ENCODE measurements at places on chromosomes 7 and 10. TPM values are rescaled to one million over a fixed set of nuclear protein-coding genes. Genes with fewer than 3 reads are reported as not detected.
A peak's percentile ranks its signal among the peaks of the same experiment; 100 is the strongest.

The CTAGE8 gene
- 1.5 TPM for total RNA-seq

GRCh38 chr10:104321725-104322415 lies 16.4 kb downstream of the ITPRIP start:
- no peak for DNase-seq

DNA sequence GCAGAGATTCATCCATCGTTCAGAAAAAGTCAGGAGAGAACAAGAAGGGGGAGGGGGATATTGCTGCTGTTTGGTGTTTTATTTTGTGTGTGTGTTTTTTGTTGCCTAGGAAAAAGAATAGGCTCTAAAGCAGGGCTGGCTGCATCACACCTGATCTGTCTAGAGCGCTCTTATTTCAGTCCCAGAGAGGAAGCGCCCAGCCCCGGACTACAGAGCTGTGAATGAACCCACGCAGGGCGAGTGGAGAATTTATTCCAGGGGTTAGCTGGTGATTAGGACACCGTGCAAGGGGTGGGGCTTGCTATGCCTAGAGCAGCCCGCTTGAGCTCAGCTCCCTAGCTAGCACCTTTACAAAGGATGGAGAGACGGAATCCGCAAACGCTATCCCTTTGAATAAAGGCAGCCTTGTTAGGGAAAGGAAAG lies 621 bp upstream of the FAM13C start:
- peak; percentile 93 for DNase-seq

DNA sequence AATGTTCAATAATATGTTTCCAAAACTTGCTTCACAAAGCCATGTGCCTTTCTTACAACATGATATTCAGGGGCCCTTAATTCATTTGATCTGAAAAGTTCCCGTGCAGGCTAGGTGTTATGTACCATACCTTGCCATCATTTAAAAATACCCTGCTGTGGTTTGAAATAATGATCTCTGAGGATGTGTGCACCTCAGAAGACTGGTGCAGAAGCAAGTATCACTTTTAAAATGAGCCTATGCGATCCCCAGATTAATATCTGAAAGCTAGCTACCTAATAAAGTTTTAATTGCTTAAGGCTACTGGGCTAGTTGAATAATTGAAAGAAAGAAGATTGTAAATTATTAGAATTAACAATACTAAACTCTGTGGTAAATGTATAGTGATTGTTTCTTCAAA lies 262.4 kb downstream of the CDK14 start:
- DNase-seq, result no peak

DNA sequence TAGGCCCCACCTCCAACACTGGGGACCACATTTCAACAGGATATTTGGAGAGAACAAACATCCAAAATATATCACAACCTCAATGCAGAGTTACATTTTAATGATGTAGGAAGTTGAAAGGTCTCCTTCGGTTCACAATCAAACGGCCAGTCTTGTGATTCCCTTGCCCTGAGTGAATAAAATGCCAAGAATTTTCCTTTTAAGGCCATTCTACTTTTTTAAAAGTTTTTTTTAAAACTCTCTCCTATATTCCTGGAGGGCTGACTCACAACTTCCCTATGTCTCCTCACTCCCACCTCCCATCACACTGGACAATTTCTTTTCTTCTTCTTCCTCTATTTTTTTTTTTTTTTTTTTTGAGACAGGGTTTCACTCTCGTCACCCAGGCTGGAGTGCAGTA lies 693.6 kb upstream of the AUTS2 start:
- DNase-seq, result no peak

DNA sequence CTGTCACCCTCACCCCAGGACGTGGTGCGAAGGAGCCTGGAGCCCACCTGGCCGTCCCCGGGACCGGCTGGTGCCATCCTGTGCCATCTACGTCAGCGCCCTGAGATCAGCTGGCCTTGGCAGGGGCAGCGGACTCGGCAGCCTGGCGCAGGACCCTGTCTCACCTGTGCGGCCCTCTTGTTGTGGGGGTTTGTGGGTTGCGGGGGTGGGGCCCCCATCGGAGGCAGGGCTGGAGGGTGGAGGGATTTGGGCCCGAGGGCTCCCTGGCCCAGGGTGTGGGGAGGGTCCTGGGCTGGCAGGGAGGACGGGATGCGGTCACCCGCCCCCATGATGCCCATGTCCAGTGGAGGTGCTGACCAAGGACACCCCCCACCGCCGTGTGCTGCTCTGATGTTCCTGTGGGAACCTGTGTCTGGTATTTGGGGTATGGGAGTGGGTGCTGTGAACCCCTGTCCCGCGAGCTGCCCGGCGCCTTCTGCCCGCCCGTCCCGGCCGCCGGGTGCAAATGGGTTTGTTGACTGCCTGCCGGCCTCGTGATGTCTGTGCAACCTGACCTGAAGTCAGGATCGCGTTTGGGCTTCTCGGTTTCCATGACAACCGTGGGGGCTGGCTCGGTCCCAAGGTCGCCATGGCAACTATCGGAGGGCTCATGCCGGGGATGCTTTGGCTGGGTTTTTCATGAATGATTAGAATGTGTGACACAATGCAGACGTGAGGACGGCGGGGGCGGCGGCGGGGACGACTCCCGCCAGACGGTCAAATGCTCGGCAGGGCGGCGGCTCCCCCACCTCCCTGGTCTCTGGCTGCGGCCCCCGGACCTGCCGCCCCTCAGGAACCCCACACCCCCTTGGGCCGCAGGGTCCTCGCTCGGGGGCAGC lies 7.3 kb downstream of the MAFK start:
- peak; percentile 97 for DNase-seq

Measured in esophagus muscularis mucosa (tissue), 4 donors.